ENCODE measurements at places on chromosomes 2 and 18. TPM values are rescaled to one million over a fixed set of nuclear protein-coding genes. Genes with fewer than 3 reads are reported as not detected.
A peak's percentile ranks its signal among the peaks of the same experiment; 100 is the strongest.

Gene KCNG3
- total RNA-seq = 6.6 TPM

GRCh38 chr2:85143463-85144082 lies 10.4 kb downstream of the TCF7L1 start:
- H3K4me3 ChIP-seq = no peak overlapping the region
- no peaks in the 10 kb centered on the region for H3K27me3 ChIP-seq
- H3K36me3 ChIP-seq = no peaks in the 10 kb centered on the region
- peak overlapping the region; percentile 1 for H3K27ac ChIP-seq

Gene ING5
- 33.4 TPM for total RNA-seq

Gene SOX11
- total RNA-seq = not detected

DNA sequence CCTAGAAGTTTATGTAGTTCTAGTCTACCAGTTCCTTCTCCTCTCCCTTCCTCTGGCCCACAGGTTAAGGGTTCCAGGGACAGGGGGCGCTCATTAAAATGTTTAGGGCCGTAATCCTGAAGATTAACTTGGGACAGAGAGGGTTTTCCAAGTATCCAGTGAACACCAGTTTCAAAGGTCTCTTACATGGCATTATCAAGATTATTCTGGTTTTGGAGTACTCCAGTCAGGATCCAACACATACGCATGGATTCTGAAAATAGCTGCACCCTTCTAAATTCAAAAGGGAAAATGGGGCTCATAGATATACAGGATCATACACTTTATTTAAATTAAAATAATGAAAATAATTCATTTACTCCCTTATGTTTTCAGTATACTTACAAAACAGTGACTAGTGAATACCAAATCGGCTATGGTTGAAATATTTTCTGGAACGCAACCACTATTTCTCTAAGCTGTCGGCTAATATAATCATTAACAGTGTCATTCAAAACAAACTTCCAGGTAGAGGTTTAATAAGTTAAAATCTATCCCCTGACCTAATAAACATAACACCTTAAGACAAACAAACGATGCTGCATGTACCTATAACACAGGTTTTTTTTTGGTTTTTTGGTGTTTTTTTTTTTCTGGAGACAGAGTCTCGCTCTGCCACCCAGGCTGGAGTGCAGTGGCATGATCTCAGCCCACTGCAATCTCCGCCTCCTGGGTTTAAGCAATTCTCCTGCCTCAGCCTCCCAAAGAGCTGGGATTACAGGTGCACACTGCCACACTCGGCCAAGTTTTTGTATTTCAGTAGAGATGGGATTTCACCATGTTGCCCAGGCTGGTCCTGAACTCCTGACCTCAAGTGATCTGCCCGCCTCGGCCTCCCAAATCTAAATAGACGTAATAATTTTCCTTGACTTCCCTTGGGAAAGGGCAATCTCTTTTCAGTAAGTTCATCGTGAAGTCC lies 44.7 kb downstream of the MGAT4A start:
- H3K27ac ChIP-seq = no peak overlapping the region
- DNase-seq = no peak
- H3K4me3 ChIP-seq = no peak overlapping the region
- no peaks in the 10 kb centered on the region for H3K27me3 ChIP-seq
- H3K4me1 ChIP-seq = no peaks in the 10 kb centered on the region

Gene SIX3
- 0.90 TPM for total RNA-seq

Gene TCF7L1
- 3.7 TPM for total RNA-seq

- H3K36me3 ChIP-seq = no peaks in the 10 kb centered on the region
- no peaks in the 10 kb centered on the region for H3K27me3 ChIP-seq
- H3K27ac ChIP-seq = no peak overlapping the region
- H3K4me1 ChIP-seq = no peaks in the 10 kb centered on the region
- H3K4me3 ChIP-seq = no peak overlapping the region
- no peak for DNase-seq
Measured at GRCh38 chr2:15677141-15677843, 85.6 kb downstream of the DDX1 start.

GRCh38 chr2:1339388-1340140 lies 73.7 kb upstream of the TPO start:
- H3K4me1 ChIP-seq = no peaks in the 10 kb centered on the region
- no peak overlapping the region for H3K4me3 ChIP-seq
- no peak overlapping the region for H3K27ac ChIP-seq
- H3K36me3 ChIP-seq = no peaks in the 10 kb centered on the region
- no peaks in the 10 kb centered on the region for H3K27me3 ChIP-seq

GRCh38 chr18:78378403-78378802 lies 601.2 kb upstream of the SALL3 start:
- H3K36me3 ChIP-seq = no peaks in the 10 kb centered on the region
- H3K27ac ChIP-seq = no peak overlapping the region
- DNase-seq = no peak
- no peak overlapping the region for H3K4me3 ChIP-seq
- no peaks in the 10 kb centered on the region for H3K4me1 ChIP-seq
- no peaks in the 10 kb centered on the region for H3K27me3 ChIP-seq

DNA sequence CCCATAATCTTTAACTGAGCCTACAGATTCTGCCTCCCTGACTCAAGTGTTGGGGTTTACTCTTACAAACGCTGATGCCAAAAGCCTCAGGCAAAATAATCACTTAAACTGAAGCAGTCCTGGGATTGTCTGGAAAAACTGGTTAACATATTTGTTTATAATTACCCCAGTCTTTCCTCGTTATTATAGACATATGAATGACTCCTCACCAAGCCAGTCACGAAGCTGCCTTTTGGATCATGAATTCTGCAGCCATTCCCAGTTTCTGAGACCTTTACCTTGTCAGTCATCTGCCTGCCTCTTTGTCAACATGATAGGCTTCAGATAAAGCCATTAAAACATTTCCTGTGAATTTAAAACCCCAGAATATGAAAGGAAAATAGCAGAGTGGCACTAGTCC lies 46.4 kb downstream of the MREG start:
- no peaks in the 10 kb centered on the region for H3K4me1 ChIP-seq
- no peak for DNase-seq
- no peak overlapping the region for H3K27ac ChIP-seq
- H3K36me3 ChIP-seq = no peaks in the 10 kb centered on the region
- no peaks in the 10 kb centered on the region for H3K27me3 ChIP-seq

DNA sequence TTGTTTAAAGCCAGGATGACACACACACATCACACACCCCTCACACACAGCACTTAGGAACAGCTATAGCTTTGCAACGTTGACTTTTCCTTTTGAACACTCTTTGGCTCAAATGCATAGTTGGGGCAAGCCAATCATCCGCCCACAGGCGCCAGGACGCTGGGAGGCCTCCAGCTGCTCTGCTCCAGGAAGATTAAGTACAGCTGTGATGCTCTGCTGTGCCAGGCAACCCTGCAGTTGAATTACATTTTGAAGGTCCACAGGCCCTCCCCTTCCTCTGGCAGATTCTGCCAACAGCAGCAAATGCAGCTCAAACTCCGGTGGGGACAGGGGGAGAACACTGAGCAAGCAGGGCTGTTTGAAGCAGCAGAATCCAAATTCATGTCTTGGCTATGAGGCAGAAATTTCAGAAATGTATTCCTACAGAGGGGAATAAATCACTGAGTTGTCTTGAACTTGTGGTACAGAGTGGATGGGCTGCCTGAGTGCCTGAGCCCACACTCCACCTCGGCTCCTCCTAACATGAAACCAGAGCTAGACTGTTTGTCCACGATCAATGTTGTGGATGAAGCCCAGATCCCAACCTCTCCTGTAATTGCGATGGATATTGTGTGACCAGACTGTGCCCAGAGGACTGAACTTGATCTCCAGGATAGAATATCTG lies 86.5 kb upstream of the PPP1CB start:
- peaks cover 53% of the 10 kb centered on the region for H3K4me1 ChIP-seq
- H3K4me3 ChIP-seq = no peak overlapping the region
- no peaks in the 10 kb centered on the region for H3K27me3 ChIP-seq
- H3K27ac ChIP-seq = no peak overlapping the region
- H3K36me3 ChIP-seq = no peaks in the 10 kb centered on the region

Gene ARHGAP15
- 47.4 TPM for total RNA-seq

GRCh38 chr2:57516698-57517340 lies 529.8 kb upstream of the VRK2 start:
- no peaks in the 10 kb centered on the region for H3K27me3 ChIP-seq
- H3K27ac ChIP-seq = no peak overlapping the region
- no peak overlapping the region for H3K4me3 ChIP-seq
- no peaks in the 10 kb centered on the region for H3K4me1 ChIP-seq

- no peak for DNase-seq
- H3K36me3 ChIP-seq = no peaks in the 10 kb centered on the region
- H3K27ac ChIP-seq = peak overlapping the region; percentile 54
- no peaks in the 10 kb centered on the region for H3K27me3 ChIP-seq
Measured at GRCh38 chr2:68771211-68771751, 36.7 kb downstream of the ARHGAP25 start.

- no peak for DNase-seq
- H3K4me1 ChIP-seq = no peaks in the 10 kb centered on the region
- H3K4me3 ChIP-seq = peak overlapping the region; percentile 9
- peaks cover 38% of the 10 kb centered on the region for H3K36me3 ChIP-seq
- H3K27ac ChIP-seq = no peak overlapping the region
Measured at GRCh38 chr2:131039908-131040660, 53.2 kb downstream of the FAM168B start.

DNA sequence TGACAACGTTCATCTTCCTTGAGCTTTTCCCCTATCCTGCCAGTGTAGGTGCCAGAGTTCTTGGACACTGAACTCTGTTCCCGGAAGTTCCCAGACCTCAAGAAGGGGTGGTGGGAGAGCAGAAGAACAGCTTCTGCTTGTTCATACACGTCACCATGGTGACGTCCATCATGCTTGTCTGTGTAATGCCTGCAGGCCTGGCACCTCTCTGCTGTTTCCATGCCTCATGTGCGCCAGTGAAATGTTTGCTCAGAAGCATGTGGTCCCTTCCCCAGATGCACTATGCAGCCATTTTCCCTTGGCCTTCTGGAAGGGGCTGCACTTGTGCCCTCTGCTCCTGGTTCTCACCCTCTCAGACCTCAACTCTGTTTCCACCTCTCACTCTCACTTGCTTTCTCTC lies 210.8 kb upstream of the NABP1 start:
- no peak overlapping the region for H3K27ac ChIP-seq
- H3K36me3 ChIP-seq = no peaks in the 10 kb centered on the region
- DNase-seq = no peak
- H3K4me3 ChIP-seq = no peak overlapping the region

GRCh38 chr2:207662203-207662602 lies 37.0 kb upstream of the METTL21A start:
- no peak overlapping the region for H3K4me3 ChIP-seq
- no peak for DNase-seq
- no peaks in the 10 kb centered on the region for H3K27me3 ChIP-seq
- H3K36me3 ChIP-seq = no peaks in the 10 kb centered on the region
- H3K4me1 ChIP-seq = no peaks in the 10 kb centered on the region
- H3K27ac ChIP-seq = no peak overlapping the region

DNA sequence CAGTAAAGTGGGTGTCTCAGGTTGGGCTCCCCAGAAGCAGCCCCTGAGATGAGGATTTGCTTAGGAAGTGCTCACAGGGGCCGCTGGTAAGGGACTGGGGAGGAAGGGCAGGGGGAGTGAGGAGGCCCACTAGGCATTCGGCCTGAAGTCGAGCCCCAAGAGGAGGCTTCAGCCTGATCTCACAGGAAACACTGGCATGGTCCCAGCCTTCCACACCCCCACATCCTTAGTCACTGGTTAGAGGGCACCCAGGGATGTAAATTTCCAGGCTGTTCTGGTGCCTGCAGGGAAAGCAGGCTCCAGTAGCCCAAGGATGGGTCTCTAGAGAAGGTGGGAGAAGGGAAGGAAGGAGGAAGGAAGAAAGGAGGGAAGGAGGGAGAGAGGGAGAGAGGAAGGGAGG lies 22.4 kb upstream of the KCNK3 start:
- H3K4me1 ChIP-seq = no peaks in the 10 kb centered on the region
- DNase-seq = no peak
- H3K4me3 ChIP-seq = no peak overlapping the region
- no peaks in the 10 kb centered on the region for H3K36me3 ChIP-seq
- peaks cover 18% of the 10 kb centered on the region for H3K27me3 ChIP-seq

DNA sequence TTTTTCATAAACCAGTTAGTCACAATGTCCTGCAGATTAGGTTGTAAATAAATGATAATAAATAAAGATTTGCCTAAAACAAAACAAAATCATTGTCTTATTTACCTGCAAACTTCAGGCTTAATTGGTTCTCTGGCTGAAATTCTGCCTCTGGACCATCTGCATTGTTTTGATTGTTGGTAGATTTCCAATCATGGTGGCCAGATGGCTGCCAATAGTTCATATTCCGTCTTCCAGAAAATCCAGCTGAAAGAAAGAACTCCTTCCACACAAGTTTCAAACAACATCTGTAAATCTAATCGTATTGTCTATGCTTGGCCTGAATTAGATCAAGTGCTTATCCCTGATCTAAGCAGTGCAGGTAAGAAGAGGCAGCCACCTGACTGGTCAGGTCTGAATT lies 771.1 kb upstream of the ZEB2 start:
- no peak overlapping the region for H3K27ac ChIP-seq
- no peaks in the 10 kb centered on the region for H3K4me1 ChIP-seq
- H3K36me3 ChIP-seq = no peaks in the 10 kb centered on the region
- DNase-seq = no peak
- no peak overlapping the region for H3K4me3 ChIP-seq

Gene TRIM43
- not detected for total RNA-seq

- no peak for DNase-seq
- H3K27me3 ChIP-seq = no peaks in the 10 kb centered on the region
- no peaks in the 10 kb centered on the region for H3K4me1 ChIP-seq
- H3K36me3 ChIP-seq = no peaks in the 10 kb centered on the region
- H3K27ac ChIP-seq = no peak overlapping the region
Measured at GRCh38 chr18:57798713-57799373, 4.3 kb downstream of the ATP8B1 start.

Gene CYP27C1
- 0.42 TPM for total RNA-seq

DNA sequence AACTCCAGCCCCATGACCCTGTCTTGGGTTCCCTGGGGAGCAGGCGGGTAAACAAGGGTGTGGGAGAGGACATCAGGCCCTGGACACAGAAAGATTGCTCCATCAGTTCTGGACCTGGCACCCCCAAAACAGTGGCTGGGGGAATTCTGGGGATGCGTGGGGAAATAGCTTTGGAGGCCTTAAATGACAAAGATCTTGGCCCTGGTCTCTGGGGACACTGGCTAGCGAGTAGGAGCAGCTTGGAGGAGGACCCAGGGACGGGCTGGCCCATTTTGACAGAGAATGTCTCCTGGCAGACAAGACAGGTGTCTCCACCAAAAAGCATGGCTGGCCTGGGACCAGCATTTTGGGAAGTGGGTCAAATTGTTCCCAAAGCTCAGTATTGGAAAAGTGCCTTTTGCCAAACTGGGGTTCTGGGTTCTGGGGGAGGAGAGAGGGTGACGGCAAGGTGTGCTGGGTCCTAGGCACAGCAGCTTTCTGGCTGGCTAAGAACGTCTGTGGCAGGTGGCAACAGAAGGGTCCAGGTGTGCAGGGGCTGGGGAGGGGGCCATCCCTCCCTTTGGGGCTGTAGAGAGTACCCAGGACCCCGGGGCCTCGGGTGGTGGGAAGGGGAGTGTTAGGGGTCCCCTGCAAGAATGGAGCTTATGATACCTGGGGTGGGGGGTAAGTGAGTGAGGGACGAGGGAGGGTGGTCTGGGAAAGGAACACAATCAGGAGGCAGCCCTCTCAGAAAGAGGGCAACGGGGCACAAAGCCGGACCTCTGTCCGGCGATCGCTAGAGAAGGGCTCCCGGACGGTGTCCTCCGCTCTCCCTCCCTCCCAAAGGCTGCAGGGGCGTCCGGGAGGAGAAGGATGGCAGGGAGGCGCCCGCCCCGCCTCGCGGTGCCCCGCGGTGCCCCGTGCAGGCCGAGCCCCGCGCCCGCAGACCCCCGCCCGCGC lies 556 bp downstream of the CYRIA start:
- DNase-seq = no peak
- H3K36me3 ChIP-seq = no peaks in the 10 kb centered on the region
- no peaks in the 10 kb centered on the region for H3K27me3 ChIP-seq
- H3K4me1 ChIP-seq = no peaks in the 10 kb centered on the region

Measured in tibial nerve (tissue), 4 donors.